Breast epithelium (tissue), 4 donors: ENCODE measurements at places on chromosomes 4 and X. TPM values are rescaled to one million over a fixed set of nuclear protein-coding genes. Genes with fewer than 3 reads are reported as not detected.

GRCh38 chr4:98476891-98477290 is 181.5 kb downstream of the TSPAN5 start:
- no peaks in the 10 kb centered on the region for H3K27me3 ChIP-seq
- H3K4me1 ChIP-seq: no peaks in the 10 kb centered on the region
- peak overlapping the region; percentile 4 for H3K27ac ChIP-seq
- no peaks in the 10 kb centered on the region for H3K36me3 ChIP-seq

GRCh38 chrX:134171661-134172587 is 65.1 kb upstream of the CCDC160 start:
- no peaks in the 10 kb centered on the region for H3K36me3 ChIP-seq
- no peak overlapping the region for H3K27ac ChIP-seq
- no peak for DNase-seq
- H3K4me3 ChIP-seq: peak overlapping the region; percentile 56

GRCh38 chr4:2332976-2333319 is 71.0 kb upstream of the MXD4 start:
- no peaks in the 10 kb centered on the region for H3K27me3 ChIP-seq
- H3K4me1 ChIP-seq: no peaks in the 10 kb centered on the region
- H3K4me3 ChIP-seq: no peak overlapping the region
- H3K27ac ChIP-seq: no peak overlapping the region

DNA sequence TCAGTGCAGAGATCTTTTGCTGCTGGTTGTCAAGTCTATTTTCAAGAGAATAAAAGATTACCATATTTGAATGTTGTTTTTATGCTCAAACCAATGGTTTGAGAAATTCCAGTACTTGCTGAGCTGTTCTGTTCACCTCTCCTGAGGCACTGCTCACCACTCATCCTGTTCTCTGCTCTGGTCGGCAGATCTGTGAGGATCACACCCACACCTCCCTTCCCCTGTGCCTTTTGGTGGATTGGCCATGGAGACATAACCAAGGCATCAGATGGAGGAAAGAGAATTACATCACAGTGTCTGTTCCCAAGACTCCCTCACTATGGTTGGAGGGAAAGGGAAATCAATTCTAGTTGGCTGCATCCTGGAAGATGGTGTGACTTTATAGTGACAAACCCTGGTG is 391.6 kb downstream of the ARHGAP24 start:
- H3K27ac ChIP-seq: no peak overlapping the region
- no peaks in the 10 kb centered on the region for H3K27me3 ChIP-seq
- no peak for DNase-seq
- H3K4me1 ChIP-seq: no peaks in the 10 kb centered on the region
- H3K4me3 ChIP-seq: no peak overlapping the region
- H3K36me3 ChIP-seq: no peaks in the 10 kb centered on the region

DNA sequence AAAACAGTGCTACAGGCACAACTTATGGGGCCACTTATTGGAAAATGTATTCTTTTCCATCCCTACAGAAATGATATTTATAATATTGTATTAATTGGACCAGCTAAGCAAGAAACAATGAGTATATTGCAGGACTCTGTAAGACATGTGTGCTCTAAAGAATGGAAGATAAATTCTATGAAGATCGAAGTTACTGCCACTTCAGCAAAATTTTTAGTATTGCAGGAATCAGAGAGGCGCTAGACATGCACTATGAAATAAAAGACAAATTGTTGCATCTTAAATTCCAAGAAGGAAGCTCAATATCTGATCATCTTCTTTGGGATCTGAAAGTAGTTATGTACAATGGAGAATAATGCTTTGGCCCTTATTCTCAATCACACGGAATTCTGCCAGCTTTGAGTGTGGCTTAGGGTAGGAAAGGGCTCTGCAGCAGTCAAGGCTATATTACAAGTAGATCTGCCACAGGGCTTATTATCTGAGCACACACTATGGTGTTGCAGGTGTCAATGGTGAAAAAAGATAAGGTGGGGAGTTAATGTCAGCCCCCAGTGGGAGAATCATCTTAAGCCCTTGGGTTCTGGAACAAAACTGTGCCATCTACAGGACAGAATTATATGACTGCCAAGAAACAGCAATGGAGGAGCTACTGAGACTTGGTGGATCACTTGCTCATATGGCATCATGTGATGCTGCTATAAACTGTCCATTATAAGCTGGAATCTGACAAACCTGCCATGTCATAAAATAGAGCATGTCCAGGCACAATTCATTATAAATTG is 334.0 kb upstream of the NDST3 start:
- no peak overlapping the region for H3K27ac ChIP-seq
- no peaks in the 10 kb centered on the region for H3K4me1 ChIP-seq
- no peaks in the 10 kb centered on the region for H3K27me3 ChIP-seq
- no peak overlapping the region for H3K4me3 ChIP-seq
- H3K36me3 ChIP-seq: no peaks in the 10 kb centered on the region
- DNase-seq: no peak

DNA sequence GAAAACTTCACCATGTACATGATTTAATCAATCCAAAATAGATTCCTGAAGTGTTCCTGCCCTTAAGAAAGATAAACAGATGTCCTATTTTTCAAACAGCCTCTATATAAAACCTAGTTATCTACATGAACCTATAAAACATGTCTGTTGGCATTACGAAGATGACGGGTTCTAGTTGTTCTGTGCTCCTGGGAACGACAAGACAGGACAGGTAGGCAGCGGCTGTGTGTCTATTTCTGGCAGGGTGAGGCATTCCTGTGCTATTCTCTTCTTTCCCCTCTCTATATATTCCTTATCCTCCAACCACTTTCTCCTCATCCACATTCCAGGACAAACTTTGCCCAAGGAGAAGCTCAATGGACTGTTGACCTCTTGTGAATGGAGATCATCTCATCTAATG is 6.1 kb downstream of the FAT1 start:
- H3K4me3 ChIP-seq: no peak overlapping the region
- H3K4me1 ChIP-seq: no peaks in the 10 kb centered on the region
- no peaks in the 10 kb centered on the region for H3K36me3 ChIP-seq

Gene BOD1L1
- total RNA-seq: 68.3 TPM

DNA sequence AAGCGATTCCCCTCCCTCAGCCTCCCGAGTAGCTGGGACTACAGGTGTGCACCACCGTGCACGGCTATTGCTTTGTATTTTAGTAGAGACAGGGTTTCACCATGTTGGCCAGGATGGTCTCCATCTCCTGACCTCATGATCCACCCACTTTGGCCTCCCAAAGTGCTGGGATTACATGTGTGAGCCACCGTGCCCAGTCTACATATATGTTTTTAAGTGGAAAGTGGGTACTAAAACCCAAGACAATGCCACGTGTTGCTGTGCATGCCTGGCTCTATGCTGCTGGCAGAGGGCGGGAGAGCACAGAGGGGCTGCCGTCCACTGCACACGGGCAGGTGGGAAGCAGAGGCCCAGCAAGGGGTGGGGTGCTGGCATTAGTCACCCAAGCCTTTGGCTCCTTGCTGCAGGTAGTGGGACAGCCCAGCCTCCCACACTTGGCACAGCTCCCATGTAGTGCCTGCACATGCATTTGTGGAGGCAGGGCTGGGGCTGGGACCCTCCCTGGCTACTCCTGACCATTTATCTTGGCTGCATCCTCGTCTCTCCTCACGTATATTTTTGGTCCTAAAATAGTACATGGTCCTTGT is 3.5 kb downstream of the EMD start:
- H3K36me3 ChIP-seq: no peaks in the 10 kb centered on the region
- no peak overlapping the region for H3K4me3 ChIP-seq
- no peak for DNase-seq
- peaks cover 11% of the 10 kb centered on the region for H3K27me3 ChIP-seq

- H3K4me1 ChIP-seq: no peaks in the 10 kb centered on the region
- H3K27me3 ChIP-seq: no peaks in the 10 kb centered on the region
- H3K4me3 ChIP-seq: no peak overlapping the region
- DNase-seq: no peak
Measured at GRCh38 chrX:25941087-25941486, 197.1 kb upstream of the MAGEB18 start.

GRCh38 chr4:169446824-169447223 is 165.6 kb downstream of the NEK1 start:
- no peaks in the 10 kb centered on the region for H3K36me3 ChIP-seq
- no peak for DNase-seq
- H3K27ac ChIP-seq: no peak overlapping the region
- H3K4me3 ChIP-seq: no peak overlapping the region
- H3K4me1 ChIP-seq: no peaks in the 10 kb centered on the region

- H3K27ac ChIP-seq: peak overlapping the region; percentile 69
- DNase-seq: no peak
- H3K4me3 ChIP-seq: peak overlapping the region; percentile 91
- H3K27me3 ChIP-seq: no peaks in the 10 kb centered on the region
- H3K4me1 ChIP-seq: no peaks in the 10 kb centered on the region
- no peaks in the 10 kb centered on the region for H3K36me3 ChIP-seq
Measured at GRCh38 chr4:182447767-182448280, 204.6 kb downstream of the TENM3 start.

Gene APBB2
- 192 TPM for total RNA-seq

DNA sequence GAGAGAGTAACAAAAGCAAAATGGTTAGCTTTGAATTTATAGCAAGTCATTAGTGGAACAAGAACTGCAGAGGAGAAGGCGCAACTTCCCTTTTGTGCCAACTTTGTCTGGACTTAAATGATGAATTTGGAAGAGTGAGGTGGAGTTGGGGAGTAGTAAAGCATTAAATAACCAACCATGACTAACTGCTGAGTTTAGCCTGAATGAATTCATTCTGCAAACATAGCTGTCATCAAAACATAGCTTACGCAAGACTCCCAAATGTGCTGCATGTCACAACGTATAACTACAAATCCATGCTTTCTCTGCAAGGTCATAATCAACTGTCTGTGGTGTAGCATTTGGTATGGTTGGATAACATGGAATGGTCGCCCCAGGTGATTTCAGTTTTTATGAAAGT is 75.9 kb upstream of the RPL34 start:
- no peak for DNase-seq
- no peak overlapping the region for H3K27ac ChIP-seq
- no peaks in the 10 kb centered on the region for H3K4me1 ChIP-seq
- no peaks in the 10 kb centered on the region for H3K36me3 ChIP-seq

GRCh38 chr4:175661437-175661836 is 150.6 kb downstream of the GPM6A start:
- no peak overlapping the region for H3K27ac ChIP-seq
- H3K36me3 ChIP-seq: no peaks in the 10 kb centered on the region
- no peaks in the 10 kb centered on the region for H3K4me1 ChIP-seq
- no peaks in the 10 kb centered on the region for H3K27me3 ChIP-seq
- no peak overlapping the region for H3K4me3 ChIP-seq
- DNase-seq: no peak

Gene DMD
- 65.2 TPM for total RNA-seq

Gene CPXCR1
- not detected for total RNA-seq

Gene PHEX
- 0.16 TPM for total RNA-seq

- no peaks in the 10 kb centered on the region for H3K4me1 ChIP-seq
- no peak overlapping the region for H3K27ac ChIP-seq
- H3K4me3 ChIP-seq: no peak overlapping the region
- H3K36me3 ChIP-seq: no peaks in the 10 kb centered on the region
Measured at GRCh38 chrX:22117633-22118032, 85.5 kb downstream of the PHEX start.

DNA sequence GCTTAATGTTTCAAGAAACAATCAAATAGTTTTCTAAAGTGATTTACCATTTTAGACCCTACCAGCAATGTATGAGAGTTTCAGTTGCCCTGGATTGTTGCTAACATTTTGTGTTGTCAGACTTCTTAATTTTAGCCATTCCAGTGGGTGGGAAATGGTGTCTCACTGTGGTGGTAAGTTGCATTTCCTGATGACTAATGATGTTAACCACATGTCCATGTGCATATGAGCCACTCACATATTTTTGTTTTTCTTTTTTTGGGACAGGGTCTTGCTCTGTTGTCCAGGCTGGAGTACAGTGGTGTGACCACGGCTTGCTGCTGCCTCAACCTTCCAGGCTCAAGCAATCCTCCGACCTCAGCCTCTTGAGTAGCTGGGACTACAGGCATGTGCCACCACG is 48.3 kb downstream of the MED28 start:
- no peaks in the 10 kb centered on the region for H3K36me3 ChIP-seq
- H3K27ac ChIP-seq: no peak overlapping the region
- H3K27me3 ChIP-seq: no peaks in the 10 kb centered on the region
- no peak for DNase-seq
- no peak overlapping the region for H3K4me3 ChIP-seq
- no peaks in the 10 kb centered on the region for H3K4me1 ChIP-seq
